ENCODE measurements at places on chromosomes 1 and 21. TPM values are rescaled to one million over a fixed set of nuclear protein-coding genes. Genes with fewer than 3 reads are reported as not detected.
A peak's percentile ranks its signal among the peaks of the same experiment; 100 is the strongest.

SPRR2A gene
- total RNA-seq = not detected

NPHS2 gene
- not detected for total RNA-seq

DISP1 gene
- total RNA-seq = 2.0 TPM

C1orf141 gene
- total RNA-seq = not detected

CFAP74 gene
- total RNA-seq = not detected

TMEM125 gene
- total RNA-seq = not detected

RORC gene
- total RNA-seq = 1.3 TPM

- peaks cover 11% of the 10 kb centered on the region for H3K27me3 ChIP-seq
- H3K4me1 ChIP-seq = no peaks in the 10 kb centered on the region
- DNase-seq = no peak
- no peak overlapping the region for H3K27ac ChIP-seq
- H3K36me3 ChIP-seq = no peaks in the 10 kb centered on the region
- no peak overlapping the region for H3K4me3 ChIP-seq
These were observed 17.7 kb downstream of the IVL start for GRCh38 chr1:152926091-152926490.

GRCh38 chr1:113765306-113766230 is 6.3 kb upstream of the PHTF1 start:
- peaks cover 46% of the 10 kb centered on the region for H3K4me1 ChIP-seq
- no peak overlapping the region for H3K4me3 ChIP-seq
- DNase-seq = no peak

DNA sequence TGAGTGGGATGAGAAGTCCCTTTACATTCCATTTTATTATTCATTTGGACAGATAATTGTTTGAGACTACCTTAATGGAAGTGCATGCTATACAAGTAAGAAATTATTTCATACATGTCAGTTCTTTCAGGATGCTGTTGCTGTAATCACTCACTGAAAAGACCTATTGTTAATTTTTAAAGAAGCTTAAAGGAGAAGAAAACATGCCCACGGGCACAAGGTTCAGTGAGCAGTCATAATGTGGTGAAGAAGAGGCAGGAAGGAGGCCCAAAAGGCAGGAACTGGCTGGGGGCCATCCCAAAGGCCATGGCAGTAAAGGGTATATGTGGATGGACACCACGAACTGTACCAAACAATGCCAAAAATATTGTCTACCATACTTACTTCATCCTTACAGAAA is 206.0 kb downstream of the LYPLAL1 start:
- DNase-seq = no peak
- no peak overlapping the region for H3K4me3 ChIP-seq
- H3K4me1 ChIP-seq = no peaks in the 10 kb centered on the region
- H3K27me3 ChIP-seq = peaks cover 2% of the 10 kb centered on the region
- no peak overlapping the region for H3K27ac ChIP-seq

- no peaks in the 10 kb centered on the region for H3K4me1 ChIP-seq
- H3K36me3 ChIP-seq = no peaks in the 10 kb centered on the region
- H3K4me3 ChIP-seq = no peak overlapping the region
- H3K27me3 ChIP-seq = peaks cover 17% of the 10 kb centered on the region
- no peak for DNase-seq
These were observed 138.8 kb downstream of the ROR1 start for GRCh38 chr1:63912643-63913042.

DNA sequence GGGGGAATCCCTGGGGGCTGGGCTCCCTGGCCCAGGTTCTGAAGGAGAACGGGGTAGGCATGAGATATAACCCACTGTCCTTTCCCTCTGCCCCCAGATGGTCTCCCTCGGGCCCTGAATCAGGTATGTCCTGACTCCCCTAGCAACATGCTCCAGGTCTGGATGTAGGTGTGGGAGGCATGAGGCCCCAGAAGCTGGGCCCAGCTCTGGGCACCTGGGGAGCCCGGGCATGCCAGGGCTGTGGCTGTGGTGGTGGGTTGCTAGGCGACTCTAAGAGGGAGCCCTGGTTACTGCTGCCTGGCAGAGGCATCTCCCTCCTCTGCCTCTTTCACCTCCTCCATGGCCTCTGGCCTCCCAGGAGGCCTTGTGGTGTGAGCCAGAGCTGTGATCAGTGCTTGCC is 16.2 kb downstream of the FOXO6 start:
- H3K27ac ChIP-seq = no peak overlapping the region
- H3K36me3 ChIP-seq = no peaks in the 10 kb centered on the region
- peaks cover 48% of the 10 kb centered on the region for H3K27me3 ChIP-seq
- no peak for DNase-seq
- no peak overlapping the region for H3K4me3 ChIP-seq

DNA sequence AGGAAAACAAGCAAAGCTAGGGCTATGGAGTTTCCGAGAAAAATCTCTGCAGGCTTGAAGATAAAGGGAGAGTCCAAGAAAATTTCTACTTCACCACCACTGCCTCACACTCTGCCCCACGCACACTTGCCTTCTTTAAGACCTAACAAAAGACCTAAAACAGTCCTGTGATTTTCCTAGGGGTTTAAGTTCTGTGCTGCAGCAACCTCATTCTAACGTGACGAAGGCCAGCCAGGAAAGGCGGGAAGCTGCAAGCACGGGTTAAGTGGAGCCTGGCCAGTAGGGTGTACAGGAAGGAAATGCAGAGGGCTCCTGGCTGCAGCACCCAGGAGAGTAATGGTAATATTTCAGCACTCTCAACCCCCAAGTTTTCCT is 1.5 kb downstream of the SPATA6 start:
- H3K36me3 ChIP-seq = no peaks in the 10 kb centered on the region
- H3K27ac ChIP-seq = no peak overlapping the region
- DNase-seq = no peak
- H3K27me3 ChIP-seq = peaks cover 23% of the 10 kb centered on the region
- H3K4me1 ChIP-seq = peaks cover 15% of the 10 kb centered on the region
- H3K4me3 ChIP-seq = peak overlapping the region; percentile 72

DNA sequence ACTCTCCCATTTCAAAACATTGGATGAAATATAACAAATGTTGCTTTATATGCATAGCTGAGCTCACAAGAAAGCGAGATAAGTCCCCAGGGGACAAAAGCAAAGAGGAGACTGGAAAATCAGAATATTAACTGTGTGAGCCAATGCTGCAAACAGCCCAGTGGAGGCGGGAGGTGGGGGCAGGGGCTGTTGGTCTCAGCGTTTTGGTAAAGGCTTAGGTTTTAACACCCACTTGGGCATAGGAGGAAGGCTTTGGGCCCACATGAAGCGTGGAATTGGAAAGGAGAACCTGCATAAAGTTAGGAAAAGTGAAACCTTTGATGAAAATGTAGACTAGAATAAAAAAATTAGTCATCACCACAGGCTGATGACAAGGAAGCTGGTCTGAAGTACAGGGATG is 30.2 kb upstream of the SMIM12 start:
- DNase-seq = peak; percentile 5
- no peak overlapping the region for H3K27ac ChIP-seq
- peaks cover 7% of the 10 kb centered on the region for H3K36me3 ChIP-seq
- no peak overlapping the region for H3K4me3 ChIP-seq

DNA sequence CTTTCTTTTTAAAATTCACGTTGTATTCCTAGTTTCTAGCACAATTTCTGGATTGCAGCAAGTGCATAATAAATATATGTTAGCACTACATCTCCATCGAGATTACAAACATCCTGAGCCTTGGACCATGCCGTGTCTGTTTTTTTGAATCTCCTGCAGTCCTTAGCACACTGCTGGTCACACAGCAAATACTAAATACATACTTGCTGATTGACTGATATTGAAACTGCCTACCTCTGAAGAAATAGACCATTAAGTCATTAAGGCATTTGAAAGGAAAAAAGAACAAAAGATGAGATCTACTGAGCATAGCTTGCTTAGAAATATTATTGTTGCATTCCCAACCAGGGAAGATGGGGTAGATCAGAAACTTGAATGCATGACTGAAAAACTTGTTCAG is 369.1 kb downstream of the PTBP2 start:
- no peaks in the 10 kb centered on the region for H3K36me3 ChIP-seq
- DNase-seq = no peak
- no peaks in the 10 kb centered on the region for H3K27me3 ChIP-seq

DNA sequence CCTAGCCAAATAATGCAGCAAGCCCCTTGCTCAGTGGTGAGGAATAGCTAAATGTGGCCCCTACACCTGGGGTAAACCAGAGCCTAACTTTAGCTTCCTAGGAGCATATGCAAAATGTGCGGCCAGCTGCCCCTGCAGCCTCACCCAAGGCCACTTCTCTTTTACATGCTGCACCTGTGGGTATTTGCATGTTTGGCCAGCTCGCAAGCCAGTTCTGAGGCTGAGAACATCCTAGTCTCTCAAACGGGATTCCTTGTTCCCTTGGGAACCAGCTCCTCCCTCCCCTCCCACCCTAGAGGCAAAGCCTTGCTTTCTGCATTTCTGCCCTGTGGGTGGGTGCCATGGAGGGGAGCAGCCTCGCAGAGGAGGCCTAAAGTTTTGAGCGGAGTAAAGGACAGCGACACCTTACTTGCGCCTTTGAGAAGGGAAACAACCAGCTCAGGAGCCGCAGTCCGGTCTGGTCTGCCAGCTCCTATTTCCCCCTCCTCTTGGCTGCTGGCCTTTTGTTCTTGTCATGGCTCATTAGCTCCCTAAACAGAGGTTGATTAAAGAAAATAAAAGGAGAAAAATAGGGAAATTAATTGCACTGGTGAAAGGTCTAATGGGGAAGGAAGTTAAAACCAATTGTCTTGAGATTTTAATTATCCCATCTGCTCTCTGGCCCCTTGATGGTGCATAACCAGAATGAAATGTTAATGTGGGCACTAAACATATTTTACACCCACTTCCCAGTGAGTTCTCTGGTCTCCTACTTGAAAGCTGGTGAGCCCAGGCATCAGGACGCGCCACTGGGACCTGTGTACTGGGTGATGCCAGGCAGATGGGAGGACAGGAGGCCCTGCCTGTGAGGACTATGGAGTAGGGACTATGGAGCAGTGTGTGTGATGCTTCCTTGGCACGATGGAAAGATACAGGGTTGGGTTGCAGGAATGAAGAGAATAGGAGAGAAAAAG is 68.7 kb downstream of the TEX35 start:
- DNase-seq = no peak
- no peaks in the 10 kb centered on the region for H3K36me3 ChIP-seq
- no peak overlapping the region for H3K27ac ChIP-seq
- no peak overlapping the region for H3K4me3 ChIP-seq

DNA sequence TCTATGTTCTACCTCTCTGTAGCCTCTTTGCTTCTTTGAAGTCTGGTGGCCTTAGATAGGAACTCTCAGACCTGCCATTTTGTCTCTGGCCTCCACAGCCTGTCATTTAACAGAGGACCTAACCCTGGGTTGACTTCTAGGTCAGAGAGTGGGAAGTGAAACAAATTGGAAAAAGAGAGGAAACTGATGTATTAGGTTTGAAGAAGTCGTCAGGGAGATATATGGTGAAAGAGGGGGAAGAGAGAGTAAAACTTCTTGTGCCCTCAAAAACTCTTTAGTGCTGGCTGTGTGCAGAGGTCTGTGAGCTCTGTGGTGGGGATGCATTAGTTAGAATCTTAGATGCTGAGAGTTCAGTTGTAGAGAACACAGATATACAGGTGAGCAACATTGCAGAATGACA is 30.2 kb upstream of the CD1D start:
- DNase-seq = no peak
- H3K27me3 ChIP-seq = peaks cover 18% of the 10 kb centered on the region
- H3K4me1 ChIP-seq = peaks cover 18% of the 10 kb centered on the region
- no peaks in the 10 kb centered on the region for H3K36me3 ChIP-seq
- H3K4me3 ChIP-seq = peak overlapping the region; percentile 83
- no peak overlapping the region for H3K27ac ChIP-seq

- no peak overlapping the region for H3K27ac ChIP-seq
- no peak for DNase-seq
- no peaks in the 10 kb centered on the region for H3K36me3 ChIP-seq
- H3K4me1 ChIP-seq = no peaks in the 10 kb centered on the region
- no peaks in the 10 kb centered on the region for H3K27me3 ChIP-seq
- H3K4me3 ChIP-seq = no peak overlapping the region
These were observed 411.6 kb upstream of the NEGR1 start for GRCh38 chr1:72693899-72694298.

DNA sequence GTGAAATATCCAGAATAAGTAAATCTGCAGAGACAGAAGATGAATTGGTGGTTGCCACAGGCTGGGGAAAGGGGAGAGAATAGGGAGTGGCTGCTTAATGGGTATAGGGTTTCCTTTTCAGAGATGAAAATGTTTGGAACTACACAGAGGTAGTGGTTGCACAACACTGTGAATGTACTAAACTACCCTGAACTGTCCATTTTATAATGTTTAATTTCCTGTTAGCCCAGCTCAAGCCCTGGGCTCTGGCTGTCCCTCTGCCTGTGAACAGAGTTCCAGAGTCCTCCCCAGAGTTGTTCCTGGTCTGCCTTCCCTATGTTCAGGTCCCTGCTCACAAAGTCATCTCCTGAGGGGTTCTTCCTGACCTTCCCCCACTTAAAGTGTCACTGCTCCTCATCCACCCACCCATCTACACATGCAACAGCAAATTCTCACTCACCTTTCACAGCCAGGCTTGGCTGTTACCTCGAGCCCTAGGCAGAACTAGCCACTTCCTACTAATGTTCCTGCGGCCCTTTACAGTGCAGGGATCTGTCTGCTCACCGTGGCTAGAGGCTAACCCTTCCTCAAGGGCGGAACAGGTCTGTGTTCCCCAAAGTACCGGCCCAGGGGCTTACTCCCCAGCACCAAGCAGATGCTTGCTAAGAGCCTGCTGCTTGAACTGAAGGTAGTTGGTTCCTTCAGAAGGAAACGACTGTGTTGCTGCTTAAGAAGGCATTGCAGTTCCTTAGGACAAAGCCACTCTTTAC is 22.4 kb downstream of the DHCR24 start:
- no peaks in the 10 kb centered on the region for H3K27me3 ChIP-seq
- H3K36me3 ChIP-seq = peaks cover 54% of the 10 kb centered on the region
- H3K4me1 ChIP-seq = peaks cover 17% of the 10 kb centered on the region
- H3K27ac ChIP-seq = peak overlapping the region; percentile 13
- H3K4me3 ChIP-seq = no peak overlapping the region

DNA sequence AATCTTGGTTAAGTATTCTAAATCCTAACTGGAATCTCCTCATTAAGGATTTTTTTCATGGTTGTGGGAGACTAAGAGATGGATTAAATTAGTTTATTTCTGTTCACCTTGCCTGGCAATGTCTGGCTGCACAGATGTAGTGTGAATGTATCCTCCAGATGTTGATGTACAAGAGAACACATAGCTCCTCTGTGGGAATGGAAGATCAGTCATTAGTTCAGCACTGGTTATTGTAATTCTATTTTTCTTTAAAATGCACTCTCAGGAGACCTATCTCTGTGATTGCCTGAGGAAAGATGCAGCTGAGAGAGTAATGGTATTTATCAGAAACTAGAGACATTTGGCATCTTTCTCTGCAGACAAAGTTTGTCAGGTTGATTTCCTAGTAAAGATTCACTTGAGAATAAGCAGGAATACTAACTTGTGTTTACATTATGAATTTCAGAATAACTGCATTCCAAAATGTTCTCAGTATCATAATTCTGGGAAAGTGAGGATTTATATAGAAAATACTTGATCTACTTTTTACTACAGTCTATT is 178.6 kb downstream of the GIPC2 start:
- peaks cover 2% of the 10 kb centered on the region for H3K27me3 ChIP-seq
- H3K27ac ChIP-seq = no peak overlapping the region
- H3K4me1 ChIP-seq = no peaks in the 10 kb centered on the region
- no peak overlapping the region for H3K4me3 ChIP-seq
